Cerebellar nuclear complex (tissue), 1 donor: ENCODE measurements at places on chromosomes 4 and X.

GRCh38 chrX:40262157-40263013 is 164.6 kb upstream of the BCOR start:
- DNase-seq = no peak

DNA sequence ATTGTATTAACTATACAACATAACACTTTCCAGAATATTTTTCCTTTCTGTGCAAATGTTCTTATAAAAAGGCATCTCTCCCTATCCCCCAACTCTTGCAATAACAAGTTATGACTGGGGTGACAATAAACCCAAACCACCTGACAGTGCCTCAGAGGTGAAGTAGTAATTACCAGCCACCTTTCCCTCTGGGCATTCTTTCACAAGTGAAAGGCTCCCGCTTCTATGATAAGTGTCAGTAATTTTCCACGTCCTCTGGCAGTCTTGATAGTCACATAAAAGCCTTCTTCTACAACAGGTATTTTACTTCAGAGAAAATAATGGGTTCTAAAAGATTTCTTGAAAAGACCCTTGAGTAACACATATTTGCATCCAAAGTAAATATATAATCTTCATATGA is 82.7 kb downstream of the MANBA start:
- no peak for DNase-seq

GRCh38 chrX:99394456-99394855 is 1015.6 kb downstream of the PCDH19 start:
- DNase-seq = no peak

GRCh38 chr4:40439519-40439918 is 104.4 kb downstream of the CHRNA9 start:
- no peak for DNase-seq

DNA sequence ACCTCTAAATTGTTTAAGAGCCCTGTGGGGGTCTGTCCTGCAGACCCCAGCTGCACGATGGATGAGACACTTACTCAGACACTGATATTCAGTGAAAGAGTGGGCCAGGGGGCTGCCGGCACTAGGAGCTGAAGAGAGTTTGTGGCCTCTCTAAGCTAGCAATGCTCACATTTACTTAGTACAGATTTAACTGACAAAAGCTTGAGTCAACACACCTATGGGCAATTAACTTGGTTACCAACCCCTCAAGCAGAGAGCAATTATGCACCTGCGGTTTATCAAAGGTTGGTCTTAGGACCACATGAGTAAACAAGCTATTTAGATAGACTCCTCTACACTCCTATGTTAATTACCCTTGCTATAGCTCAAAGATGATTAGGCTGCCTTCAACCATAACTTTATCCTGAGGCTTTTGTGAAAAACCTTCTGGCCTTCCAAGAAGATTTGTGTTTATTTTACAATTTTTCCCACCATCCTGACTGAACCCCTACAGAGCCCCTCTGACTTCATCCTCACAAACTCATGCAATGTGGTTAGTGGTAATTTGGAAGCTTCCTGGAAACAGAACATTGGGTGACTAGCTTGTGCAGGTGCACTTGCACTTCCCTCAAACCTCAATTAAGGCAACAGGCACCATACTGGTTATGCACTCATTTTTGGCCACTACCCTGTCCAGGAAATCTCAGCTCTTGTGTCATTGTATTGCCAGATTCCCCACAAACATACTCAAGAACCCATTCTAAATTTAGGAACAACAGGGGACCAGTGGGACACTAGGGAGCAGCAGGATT is 234.4 kb upstream of the ITM2A start:
- no peak for DNase-seq

- no peak for DNase-seq
These were observed 48.3 kb downstream of the MAP7D3 start for GRCh38 chrX:136202889-136203288.

GRCh38 chr4:94523617-94524016 is 71.9 kb downstream of the PDLIM5 start:
- DNase-seq = no peak

GRCh38 chr4:121278811-121279368 is 101.9 kb downstream of the QRFPR start:
- no peak for DNase-seq

- no peak for DNase-seq
These were observed 80.9 kb downstream of the HMX1 start for GRCh38 chr4:8790749-8791148.

DNA sequence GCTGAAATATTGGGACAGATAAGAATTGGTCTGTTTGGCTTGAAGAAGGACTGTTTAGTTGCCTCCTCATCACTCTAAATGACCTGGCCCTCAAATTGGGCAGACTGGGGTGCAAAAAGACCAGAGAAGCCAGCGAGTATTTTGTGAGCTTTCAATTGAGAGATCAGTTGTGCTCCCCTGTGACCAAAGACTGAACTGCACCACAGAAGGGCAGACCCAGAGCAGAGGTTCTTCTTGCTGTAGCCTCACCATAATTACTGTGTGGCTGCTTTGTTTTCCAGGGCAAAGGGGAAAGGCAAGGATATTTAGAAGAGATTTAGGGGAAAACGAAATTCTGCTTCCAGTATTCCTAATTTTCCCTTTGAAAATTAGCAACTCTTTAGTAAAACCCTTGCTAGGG is 104.0 kb upstream of the MBNL3 start:
- DNase-seq = no peak

DNA sequence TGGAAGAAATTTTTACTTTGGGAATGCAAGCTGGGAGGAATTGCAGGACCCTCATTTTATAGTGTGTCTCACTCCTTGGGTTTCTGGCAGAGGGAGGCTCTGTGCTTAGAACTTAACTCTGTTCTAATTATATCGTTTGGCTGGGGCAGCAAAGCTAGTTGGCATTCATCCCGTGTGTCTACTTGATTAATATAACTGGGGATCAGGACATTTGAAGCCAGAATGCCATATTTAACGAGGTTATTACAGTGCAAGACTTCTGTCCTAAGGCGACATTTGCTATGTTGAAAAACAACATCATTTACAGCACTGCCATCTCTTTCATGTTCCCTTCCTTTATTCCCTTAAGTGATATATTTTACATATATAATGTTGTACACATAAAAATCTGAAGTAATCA is 179.1 kb upstream of the TBC1D9 start:
- peak; percentile 10 for DNase-seq

GRCh38 chrX:65821721-65822496 is 154.5 kb downstream of the MSN start:
- no peak for DNase-seq

DNA sequence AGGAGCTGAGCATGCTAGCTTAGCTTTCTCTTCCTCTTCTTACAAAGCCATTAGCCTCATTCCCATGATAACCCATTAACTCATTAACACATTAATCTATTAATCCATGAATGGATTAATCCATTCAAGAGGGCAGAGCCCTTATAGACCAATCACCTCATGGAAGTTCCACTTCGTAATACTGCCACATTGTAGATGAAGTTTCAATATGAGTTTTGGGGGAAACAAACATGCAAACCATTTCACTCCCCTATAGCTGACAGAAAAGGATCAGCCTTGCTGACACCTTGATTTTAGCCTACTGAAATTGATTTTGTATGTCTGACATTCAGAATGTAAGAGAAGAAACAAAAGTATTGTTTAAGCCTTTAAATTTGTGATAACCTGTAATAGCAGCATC is 251.8 kb upstream of the GALNTL6 start:
- no peak for DNase-seq

GRCh38 chr4:150822407-150822806 is 192.7 kb downstream of the LRBA start:
- DNase-seq = no peak

DNA sequence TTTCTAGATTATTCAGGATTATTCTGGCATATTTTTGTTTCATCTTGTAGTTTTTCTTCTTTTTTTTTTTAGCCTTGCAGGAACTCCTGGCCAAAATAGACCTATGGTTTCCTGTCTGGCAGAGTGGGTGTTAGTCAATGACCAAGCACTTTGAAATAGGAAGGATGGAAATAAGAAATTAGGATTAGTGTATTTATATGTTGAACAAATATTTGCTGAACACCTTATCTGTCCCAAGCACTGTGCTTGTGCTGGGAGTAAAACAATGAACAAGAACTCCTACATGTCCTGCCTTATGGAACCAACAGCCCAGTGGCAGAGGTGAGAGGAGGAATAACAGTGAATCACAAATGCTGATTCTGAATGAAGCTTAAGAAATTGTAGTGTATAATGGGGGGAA is 4.5 kb downstream of the MMRN1 start:
- DNase-seq = no peak

DNA sequence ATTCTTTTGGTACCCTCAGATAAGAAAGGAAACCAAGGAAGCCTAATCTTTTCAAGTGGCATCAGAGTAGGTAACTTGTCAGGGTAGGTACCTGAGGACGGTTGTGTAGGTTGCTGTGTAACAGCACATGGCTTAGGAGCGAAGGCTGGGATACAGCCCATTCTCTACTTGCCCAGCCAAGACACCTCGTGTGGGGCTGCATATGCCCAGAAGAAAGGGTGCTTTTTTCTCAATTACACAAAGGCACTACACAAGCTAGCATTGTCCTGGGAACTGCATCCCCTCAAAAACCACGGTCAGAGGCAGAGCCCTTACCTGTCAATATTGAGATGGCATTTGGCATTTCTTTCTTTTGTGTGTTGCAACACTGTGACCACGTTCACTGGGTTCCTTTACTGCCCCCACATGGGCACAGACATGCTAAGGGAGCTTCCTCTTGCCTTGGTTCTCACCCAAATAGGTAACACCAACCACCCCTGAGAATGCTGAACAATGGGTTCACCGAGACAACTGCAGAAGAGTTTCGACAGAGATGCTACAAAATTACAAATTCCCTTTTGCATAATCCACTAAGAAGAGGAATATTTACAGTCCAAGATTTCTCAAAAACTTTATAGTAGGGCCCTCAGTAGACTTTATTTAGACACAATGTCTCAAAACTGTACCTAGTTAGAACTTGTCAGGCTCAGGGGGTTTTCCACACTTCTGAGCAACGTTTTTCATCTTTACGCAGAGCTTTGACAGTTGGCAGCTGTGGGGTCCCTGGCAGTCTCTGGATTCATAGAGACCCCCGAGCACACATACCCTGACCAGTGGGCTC is 35.8 kb upstream of the TNIP3 start:
- DNase-seq = no peak

GRCh38 chr4:156773648-156774357 is 197.8 kb downstream of the PDGFC start:
- DNase-seq = no peak

DNA sequence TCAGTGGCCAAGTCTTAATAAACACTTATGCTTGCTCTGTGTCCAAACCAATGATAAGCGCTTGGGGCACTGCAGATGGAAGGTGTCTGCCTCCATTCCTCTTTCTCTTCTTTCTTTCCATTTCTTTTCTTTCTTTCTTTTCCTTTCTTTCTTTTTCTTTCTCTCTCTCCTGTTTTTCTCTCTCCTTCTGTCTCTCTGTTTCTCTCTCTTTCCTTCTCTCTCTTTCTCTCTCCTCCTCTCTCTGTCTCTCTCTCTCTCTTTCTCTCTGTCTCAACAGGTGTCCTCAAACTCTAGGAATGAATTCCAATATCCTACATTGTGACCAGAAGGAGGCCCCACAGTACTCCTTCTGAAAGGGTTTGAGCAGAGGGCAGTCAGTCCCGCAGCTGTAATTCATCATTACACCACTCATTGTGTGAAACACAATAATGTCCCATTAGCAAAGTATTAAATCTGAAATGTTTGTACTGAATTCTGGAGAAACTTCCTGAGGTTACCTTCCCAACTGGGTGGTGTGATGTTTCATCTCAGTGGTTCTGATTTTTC is 66.5 kb upstream of the PAGE1 start:
- DNase-seq = no peak

DNA sequence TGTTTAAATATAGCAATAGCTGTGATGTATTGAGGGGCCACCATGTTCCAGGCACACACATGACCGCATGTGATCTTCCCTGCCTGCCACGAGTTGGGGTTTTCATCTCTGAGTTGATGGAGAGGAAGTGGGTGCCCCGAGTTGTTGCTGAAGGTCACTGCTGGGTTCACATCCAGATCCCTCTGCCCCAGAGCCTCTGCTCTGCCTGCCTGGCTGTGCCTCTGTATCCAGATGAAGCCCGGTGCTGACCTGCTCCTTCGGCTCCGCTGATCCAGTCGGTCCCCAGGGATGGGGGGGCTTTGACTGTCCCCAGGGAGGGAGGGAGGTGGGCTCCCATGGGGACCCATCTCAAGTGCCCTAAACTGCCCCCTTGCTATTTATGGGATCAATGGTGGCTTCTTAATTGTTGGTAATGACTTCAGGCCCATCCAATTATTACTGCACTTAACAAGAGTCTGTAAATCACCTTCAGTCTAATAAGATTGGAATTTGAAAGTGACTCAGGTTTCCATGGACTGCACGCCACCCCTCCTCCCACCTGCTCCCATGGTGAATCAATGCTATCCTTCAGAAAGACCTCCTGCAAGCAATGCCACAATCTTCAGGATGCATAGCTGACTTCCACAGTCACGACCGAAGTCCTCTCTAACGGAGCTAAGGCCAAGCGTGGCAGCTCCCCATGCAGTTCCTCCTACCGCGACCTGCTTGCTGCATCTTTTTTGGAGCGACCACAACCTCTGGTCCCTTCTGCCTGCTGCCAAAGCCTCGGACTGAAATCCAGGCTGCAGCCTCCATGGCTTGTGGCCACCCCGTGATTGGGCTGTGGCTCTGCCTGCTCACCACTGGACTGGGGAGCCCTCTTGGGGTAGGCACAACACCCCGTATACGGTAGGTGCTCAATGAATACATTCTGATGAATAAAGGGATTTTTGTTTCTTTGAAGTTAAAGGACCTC is 73.1 kb downstream of the CPZ start:
- no peak for DNase-seq

DNA sequence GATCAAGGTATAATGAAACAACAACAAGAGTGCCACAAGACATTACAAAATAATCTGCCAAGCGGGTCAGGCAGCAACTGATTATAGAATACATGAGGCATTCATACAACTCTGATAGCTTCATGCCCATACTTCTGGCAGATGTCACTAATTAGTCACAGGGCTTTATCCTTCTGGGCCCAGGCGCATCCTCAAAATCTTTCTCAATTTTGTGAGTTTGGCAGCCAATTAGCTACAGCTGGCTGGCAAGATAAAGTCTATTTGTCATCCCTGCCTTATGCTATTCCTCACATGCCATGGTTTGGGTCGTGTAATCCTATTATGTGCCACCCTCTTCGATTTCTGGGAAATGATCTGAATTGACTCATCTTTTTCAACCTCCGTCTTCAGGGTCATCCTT is 254.3 kb downstream of the PACRGL start:
- DNase-seq = no peak
